ENCODE measurements at places on chromosomes 1 and 21.

- DNase-seq = no peak
- no peaks in the 10 kb centered on the region for H3K4me1 ChIP-seq
- no peak overlapping the region for H3K27ac ChIP-seq
- no peak overlapping the region for H3K4me3 ChIP-seq
- H3K36me3 ChIP-seq = no peaks in the 10 kb centered on the region
- H3K27me3 ChIP-seq = no peaks in the 10 kb centered on the region
Observed at GRCh38 chr1:87428367-87428766, 99.7 kb downstream of the LMO4 start.

DNA sequence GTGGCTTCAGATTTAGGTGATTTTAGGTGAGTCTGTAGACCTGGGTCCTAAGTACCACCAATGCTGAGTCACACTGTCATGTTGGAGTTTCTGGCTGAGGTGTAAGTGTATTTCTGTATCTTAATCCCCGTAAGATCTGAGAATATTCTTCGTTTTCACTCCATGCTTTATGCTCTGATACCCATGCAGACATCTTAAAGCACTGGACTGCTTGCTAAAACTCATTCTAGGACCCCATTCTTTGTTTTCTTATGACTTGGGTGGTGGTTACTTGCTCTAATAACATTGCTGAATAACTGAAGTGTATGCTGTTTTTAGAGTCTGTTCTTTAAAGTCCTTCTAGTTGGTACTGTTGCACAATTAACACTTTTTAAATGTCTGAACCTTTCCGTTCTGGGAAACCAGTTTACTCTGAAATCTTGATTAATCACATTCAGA lies 36.6 kb downstream of the CDC42 start:
- no peak overlapping the region for H3K4me3 ChIP-seq
- peaks cover 89% of the 10 kb centered on the region for H3K36me3 ChIP-seq
- no peak for DNase-seq
- H3K27ac ChIP-seq = no peak overlapping the region
- H3K4me1 ChIP-seq = peaks cover 9% of the 10 kb centered on the region
- H3K27me3 ChIP-seq = no peaks in the 10 kb centered on the region

GRCh38 chr1:224864006-224864405 lies 65.5 kb upstream of the DNAH14 start:
- no peaks in the 10 kb centered on the region for H3K36me3 ChIP-seq
- no peak overlapping the region for H3K27ac ChIP-seq
- H3K27me3 ChIP-seq = no peaks in the 10 kb centered on the region
- no peak for DNase-seq
- H3K4me3 ChIP-seq = no peak overlapping the region
- H3K4me1 ChIP-seq = no peaks in the 10 kb centered on the region

DNA sequence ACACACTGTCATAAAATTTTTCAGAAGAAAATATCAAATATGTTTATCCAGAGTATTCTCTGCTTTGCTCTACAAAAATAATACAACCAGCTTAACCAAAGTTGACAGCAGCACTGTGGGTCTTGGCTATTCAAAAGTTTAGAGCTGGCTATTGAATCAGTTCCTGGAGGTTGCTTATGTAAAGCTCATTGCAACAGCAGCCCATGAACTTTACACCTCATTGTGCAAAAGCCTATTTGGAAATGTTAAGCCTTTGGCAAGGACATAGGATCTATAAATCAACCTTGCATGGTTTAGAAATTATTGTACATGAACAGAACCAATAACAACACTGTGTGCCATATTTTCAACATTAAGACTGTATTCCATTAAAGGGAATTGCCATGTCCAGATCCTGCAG lies 714.9 kb downstream of the ADGRL2 start:
- H3K4me1 ChIP-seq = peaks cover 6% of the 10 kb centered on the region
- no peak overlapping the region for H3K27ac ChIP-seq
- no peaks in the 10 kb centered on the region for H3K36me3 ChIP-seq
- DNase-seq = no peak
